ENCODE measurements at places on chromosomes 6 and 20. TPM values are rescaled to one million over a fixed set of nuclear protein-coding genes. Genes with fewer than 3 reads are reported as not detected.

SLPI gene
- 167 TPM for total RNA-seq

OOEP gene
- total RNA-seq = not detected

RSPH3 gene
- total RNA-seq = 5.2 TPM

IL20RA gene
- total RNA-seq = 38.5 TPM

DNA sequence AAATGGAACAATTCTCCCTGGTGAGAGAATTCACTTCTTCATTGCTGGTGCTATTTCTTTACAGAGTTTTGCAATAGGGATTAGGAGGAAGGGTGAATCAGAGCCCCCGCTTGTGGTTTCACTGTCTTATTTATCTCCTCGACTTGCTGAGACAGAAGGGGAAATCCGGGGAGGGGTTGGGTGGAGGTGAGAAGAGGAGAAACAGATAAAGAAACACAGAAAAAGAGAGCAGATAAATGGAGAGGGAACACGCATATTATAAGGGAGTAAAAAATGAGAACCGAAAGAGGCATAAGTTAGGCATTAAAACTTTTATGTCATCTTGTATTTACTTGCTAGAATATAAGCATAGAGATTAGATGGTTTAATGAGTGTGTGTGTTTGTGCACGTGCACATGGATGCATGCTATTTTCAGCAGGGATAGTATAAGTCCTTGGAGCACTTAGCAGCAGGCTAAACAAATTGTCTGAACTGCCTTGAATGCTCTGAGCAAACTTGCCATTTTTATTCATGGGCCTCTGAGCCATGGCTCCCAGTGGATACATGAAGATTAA lies 105.0 kb downstream of the OLIG3 start:
- DNase-seq = no peak

DNA sequence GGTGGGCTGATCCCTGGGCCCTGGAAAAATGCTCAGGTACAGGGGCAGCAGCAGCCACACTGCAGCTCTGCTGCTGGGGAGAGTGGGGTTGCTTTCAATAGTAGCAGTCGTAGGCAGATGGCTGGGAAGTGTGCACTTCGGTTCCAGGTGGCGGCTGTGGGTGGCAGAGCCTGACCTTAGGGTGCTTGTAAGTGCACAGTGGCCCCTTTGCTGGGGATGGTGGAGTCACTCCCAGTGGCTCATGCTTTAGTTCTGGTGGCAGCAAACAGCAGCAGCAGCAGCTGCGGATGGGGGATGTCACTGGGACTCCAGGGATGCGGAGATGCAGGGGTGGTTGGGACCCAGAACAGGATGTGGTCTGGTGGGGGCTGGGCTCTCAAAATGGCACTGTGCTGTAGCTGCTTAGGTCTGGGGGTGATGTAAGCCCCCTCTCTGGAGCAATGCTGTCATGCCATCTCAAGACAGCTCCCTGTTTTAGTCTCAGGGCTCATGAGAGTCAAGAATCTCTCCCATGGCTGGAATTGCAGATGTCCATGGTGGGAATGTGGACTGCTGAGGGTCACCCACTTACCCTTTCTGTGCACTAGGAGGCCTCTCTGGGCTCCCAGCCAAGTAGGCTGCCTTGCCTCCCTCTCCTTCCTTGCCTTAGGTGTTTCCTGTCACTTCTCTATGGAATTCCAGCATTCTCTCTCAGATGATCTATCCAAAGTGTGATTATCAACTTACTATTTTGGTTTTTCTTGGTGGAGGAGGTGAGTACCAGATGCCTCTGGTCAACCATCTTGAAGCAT lies 146.7 kb upstream of the SLC22A23 start:
- DNase-seq = peak; percentile 28

DNA sequence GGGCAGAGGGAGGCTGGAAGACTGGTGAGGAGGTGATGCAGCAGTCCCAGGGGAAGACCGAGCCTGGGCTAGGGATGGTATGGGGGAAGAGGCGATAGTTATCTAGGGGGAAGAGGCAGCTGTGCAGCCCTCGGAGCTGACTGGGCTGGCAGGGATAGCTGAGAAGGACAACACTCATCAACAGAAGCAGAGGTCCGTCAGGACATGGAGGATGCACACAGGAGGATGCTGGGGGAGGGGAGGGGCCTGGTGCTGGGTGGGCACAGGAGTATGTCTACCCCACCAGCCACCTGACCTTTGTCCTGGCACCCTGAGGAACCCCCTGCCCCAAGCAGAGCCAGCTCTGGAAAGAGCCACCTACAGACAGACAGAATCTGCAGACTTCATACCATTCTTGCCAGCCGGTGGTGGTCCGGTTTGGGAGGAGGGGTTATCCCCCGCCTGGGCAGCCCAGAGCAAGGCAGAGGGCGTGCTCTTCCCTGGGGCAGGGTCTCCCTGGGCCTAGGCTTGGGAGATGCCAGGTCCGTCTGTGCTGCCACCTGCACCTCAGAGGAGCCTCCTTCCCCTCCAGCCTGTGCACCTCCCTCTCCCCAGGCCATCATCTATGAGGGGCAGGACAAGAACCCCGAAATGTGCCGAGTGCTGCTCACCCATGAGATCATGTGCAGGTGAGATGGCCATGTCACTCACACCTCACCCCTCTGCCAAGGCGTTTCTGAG lies 14.9 kb downstream of the EBF4 start:
- DNase-seq = no peak

GRCh38 chr20:4637081-4637797 lies 84.5 kb upstream of the PRND start:
- DNase-seq = no peak

DNA sequence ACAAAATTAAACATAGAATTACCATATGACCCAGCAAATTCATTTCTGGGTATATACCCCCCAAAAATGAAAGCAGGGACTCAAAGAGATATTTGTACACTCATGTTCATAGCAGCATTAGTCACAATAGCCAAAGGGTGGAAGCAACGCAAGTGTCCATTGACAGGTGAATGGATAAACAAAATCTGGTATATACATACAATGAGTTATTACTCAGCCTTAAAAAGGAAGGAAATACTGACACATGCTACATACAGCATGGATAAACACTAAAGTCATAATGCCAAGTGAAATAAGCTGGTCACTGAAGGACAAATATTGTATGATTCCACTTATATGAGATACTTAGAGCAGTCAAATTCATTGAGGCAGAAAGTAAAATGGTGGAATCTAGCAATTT lies 5.3 kb upstream of the STX11 start:
- no peak for DNase-seq
